NCI-H187 treated with DMSO at 0.1 percent for 48 hours (cell line): ENCODE measurements at places on chromosomes 6 and 20.

GRCh38 chr6:111590209-111590980 lies 15.3 kb downstream of the TRAF3IP2 start:
- no peak for DNase-seq

GRCh38 chr20:36528176-36528874 lies 13.0 kb upstream of the MYL9 start:
- no peak for DNase-seq

GRCh38 chr20:63056236-63057170 lies 49.7 kb upstream of the BHLHE23 start:
- DNase-seq, result no peak

DNA sequence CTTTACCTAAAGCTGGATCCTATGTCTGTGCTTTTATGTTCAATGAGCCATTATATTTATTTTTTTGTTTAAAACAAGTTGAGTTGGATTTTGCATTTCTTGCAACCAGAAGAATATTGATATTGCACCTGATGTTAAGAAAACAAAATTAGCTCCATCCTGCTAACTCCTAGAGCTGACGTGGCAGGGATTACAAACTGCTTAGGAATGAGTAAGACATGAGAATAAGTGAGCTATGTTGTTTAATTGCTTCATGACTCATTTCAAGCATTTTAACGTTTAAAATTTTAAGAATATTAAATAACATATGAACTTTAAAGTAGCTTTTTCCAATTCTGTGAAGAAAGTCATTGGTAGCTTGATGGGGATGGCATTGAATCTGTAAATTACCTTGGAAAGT lies 663.5 kb downstream of the EPM2A start:
- no peak for DNase-seq

DNA sequence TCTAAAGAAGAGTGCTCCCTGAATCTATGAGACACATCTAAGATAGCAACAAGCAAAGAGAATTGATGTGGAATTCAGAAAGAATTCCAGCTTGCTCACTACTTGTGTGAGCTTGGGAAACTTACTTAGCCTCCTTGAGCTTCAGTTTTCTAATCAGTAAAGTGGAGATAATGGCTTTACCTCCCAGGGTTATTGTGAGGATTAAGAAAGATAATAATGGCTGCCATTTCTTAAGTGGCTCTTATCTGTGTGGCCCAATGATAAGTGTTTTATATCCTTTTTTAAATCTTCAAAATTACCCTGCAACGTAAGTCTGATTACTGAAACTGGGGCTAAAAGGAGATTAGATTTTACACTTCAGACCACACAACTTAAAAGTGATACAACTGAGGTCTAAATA lies 418.5 kb downstream of the LMBRD1 start:
- DNase-seq, result no peak

- DNase-seq, result no peak
These were observed 59.4 kb downstream of the ME1 start for GRCh38 chr6:83371423-83371822.

- DNase-seq, result no peak
These were observed 867 bp downstream of the EBF4 start for GRCh38 chr20:2693286-2694007.

GRCh38 chr6:14711056-14711703 lies 534.7 kb upstream of the JARID2 start:
- DNase-seq, result no peak

DNA sequence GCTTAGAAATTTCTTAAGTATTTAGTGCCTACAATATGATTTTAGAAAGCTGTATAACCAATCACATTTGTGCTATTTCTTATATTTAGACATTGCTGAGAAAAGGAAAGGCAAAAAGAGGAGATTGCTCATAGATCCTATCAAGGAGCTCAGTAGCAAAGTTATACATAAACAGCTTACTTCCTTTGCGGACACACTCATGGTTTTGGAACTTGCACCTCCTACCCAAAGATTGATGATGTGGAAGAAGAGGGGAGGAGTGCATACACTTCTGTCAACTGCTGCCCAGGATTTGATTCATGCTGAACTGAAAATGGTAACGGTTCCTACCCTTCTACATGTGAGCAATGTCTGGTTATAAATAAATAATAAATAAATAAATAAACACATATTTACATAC lies 16.7 kb downstream of the RAD21L1 start:
- no peak for DNase-seq

DNA sequence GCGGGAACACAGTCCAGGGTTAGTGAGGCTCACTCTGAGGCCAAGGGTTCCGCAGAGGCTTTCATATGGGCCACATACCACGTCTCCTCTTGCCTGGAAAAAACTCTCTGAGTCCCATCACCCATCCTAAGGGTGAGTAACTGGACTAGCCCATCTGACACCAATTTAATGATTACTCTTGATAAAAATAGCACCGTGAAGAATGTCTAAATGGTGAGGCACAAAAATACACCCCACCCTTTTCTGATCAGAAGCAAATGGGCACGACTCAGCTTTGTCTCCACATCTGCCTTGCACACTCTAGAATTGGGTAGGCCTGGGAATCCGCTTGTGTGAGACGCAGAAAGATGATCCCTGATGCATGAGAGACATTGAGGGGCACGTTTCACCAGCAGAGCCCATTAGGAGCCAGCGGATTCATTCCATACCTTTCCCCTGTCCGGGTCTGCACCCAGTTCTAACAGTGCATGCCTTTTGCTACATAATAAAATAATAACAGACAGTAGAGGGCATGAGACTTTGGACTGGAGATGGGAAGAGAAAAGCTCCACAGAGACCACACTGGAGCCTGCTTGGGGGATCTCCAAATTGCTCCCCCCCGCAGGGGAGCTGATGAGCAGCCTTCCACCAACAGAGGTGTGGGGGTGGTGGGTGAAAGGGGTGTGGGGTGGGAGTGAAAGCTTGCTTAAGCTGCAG lies 110.0 kb upstream of the KCNK16 start:
- DNase-seq, result no peak

- DNase-seq, result no peak
These were observed 186.2 kb downstream of the EPM2A start for GRCh38 chr6:145548933-145549648.

GRCh38 chr6:288866-289265 lies 3.4 kb upstream of the DUSP22 start:
- no peak for DNase-seq

DNA sequence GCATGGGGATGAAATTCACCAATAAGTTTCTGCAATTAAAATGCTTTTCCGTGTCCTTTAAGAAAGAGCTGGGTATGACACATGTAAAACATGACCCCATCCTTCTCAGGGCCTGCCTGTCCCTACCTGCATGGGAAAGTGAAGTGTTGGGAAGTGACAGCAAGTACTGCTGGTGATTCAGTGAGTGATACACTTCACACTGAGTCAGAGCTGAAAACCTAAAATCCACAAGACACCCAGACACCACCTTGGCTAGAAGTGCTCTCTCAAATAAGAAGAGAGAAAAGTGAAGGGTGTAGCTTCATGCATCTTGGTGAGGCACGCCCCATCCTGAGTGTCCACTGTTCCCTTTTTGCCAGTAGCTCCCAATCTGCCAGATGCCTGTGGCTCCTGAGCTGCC lies 3.3 kb downstream of the RAB22A start:
- DNase-seq, result no peak
